Vagina (tissue), 2 donors: ENCODE measurements at places on chromosomes 5 and 9.

DNA sequence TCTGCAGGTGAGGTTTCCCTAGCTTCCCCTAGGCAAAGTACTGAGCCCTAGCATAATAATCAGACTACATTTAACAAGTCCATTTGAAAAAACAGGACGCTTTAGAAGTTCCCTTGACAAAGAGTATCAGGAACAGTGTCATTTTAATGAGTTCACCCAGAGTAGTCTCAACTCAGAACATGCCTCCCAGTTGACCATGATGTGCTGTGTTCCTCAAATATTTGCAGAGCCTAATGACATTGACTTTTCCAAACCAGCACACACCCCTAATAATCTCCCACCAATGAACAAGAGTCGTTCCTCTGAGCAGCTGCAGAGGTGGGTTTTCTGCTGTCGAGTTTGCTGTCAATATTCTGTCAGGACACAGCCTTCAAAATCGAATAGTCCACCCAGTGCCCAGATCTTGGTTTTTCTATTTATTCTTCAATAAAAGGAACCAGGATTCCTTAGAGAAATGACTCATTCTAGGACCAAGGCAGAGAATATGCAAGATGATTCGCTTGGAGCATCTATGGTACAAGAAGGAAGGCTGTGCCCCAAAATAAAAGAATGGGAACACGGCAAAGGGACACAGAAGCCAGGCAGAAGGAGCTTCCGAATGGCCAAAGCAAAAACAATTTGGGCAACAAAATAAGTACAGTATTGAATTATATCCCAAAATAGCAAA is 57.6 kb downstream of the OTULIN start:
- no peak for DNase-seq

- DNase-seq = no peak
Observed at GRCh38 chr9:14608540-14608939, 84.7 kb downstream of the ZDHHC21 start.

- DNase-seq = no peak
Observed at GRCh38 chr5:112064271-112064701, 307.3 kb upstream of the NREP start.

DNA sequence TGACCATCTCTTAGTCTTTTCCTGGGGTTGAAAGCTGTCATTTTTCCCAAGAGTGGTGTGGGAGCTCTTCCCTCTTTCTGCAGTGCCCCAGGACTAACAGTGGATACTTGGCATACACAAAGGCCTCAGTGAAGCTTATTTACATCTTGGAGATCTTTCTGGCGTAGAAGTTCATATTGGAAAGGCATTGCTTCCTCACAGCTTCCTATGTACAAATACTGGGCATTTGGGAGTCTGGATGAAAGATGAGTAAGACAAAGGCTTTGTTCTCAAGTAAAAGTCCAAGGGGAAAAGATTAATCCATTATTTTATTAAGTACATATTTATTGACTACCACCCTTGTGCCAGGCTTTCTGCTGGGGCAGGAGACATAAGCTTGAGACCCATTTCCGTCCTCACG is 22.0 kb downstream of the MAP3K1 start:
- DNase-seq = no peak

DNA sequence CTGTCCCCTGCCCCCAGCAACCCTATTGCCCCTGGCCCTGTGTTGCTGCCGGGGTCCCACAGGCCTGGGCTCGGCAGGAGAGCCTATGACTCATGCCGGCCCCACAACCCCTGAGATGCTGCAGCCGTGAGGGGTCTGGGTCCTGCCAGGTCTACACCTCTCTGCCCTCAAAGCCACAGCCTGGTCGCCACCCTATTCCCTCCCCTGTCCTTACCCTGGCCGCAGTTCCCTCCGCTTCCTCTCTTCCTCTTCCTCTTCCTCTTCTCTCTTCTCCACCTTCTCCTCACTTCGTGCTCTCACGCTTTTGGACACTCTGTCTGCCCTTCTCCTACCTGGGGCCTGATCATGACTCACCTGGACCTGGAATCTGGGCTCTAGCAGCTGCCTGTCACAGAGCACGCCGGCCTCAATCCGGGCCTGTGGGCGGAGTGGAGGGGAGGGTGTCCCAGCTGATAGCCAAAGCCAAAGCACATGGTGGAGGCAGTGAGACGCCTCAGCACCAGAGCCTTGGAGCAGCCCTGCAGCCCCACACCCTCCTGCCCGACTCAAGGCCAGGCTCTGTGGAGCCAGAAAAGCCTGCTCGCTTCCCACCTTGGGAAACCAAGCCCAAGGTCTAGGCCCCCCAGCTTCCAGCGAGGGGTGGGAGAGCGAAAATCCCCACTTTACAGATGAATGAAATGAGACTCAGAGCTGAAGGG is 26.8 kb upstream of the CSF1R start:
- peak; percentile 88 for DNase-seq

DNA sequence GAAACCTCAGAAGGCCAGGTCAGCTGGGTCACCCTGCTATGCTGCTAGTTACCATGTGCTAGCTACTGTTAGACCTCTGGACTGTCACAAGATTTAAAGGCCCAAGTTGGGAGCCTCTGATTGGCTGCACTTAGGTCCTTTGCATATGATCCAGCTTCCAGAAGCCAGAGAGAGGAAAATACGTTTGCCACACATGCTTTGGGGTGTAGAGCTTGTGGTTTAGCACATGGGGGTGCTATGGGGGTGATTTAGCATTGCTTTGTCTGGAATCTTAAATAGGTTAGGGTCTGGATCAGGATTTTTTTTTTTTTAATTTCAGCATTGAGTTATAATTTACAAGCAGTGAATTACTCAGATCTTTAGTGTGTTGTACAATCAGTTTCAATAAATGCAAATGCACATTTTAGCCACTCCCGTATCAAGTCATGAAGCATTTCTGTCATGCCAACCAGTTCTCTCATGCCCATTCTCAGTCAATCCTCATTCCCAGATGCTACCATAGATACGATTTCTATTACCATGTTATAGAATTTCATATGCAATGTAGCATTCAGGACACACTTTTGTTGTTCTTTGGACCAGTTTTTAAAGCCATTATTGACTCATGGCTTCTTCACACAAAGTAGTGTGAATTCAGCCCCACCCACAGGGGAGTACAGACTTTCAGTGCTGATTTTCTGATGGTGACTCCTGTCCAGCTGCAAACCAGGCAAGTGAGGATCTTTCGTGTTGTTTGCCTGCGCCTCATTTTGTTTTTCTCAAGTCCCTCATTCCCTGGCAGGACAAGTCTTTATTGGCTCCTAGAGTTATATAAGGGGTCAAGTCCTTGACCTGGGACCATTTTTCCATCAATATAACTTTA is 250.4 kb downstream of the LRRC70 start:
- no peak for DNase-seq

GRCh38 chr9:76521906-76522305 is 62.9 kb downstream of the GCNT1 start:
- DNase-seq = no peak

- DNase-seq = no peak
Observed at GRCh38 chr5:113474100-113474728, 14.0 kb downstream of the MCC start.

GRCh38 chr5:57411982-57412381 is 70.6 kb downstream of the ACTBL2 start:
- no peak for DNase-seq

DNA sequence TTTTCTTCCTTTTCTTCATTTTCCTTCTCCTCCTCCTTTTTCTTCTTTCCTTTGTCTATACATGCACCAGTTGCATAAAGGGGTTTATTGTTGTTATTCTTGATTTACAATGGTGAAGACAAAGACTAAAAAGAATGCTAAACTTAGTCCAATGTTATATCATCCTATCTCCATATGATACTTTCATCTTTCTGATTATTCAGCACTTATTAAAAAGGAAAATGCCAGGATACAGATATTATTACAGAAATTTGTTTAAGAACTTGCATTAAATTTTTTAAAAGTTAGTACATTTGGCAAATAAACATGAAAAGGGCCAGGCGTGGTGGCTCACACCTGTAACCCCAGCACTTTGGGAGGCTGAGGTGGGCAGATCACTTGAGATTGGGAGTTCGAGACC is 1074.9 kb downstream of the EFNA5 start:
- no peak for DNase-seq

DNA sequence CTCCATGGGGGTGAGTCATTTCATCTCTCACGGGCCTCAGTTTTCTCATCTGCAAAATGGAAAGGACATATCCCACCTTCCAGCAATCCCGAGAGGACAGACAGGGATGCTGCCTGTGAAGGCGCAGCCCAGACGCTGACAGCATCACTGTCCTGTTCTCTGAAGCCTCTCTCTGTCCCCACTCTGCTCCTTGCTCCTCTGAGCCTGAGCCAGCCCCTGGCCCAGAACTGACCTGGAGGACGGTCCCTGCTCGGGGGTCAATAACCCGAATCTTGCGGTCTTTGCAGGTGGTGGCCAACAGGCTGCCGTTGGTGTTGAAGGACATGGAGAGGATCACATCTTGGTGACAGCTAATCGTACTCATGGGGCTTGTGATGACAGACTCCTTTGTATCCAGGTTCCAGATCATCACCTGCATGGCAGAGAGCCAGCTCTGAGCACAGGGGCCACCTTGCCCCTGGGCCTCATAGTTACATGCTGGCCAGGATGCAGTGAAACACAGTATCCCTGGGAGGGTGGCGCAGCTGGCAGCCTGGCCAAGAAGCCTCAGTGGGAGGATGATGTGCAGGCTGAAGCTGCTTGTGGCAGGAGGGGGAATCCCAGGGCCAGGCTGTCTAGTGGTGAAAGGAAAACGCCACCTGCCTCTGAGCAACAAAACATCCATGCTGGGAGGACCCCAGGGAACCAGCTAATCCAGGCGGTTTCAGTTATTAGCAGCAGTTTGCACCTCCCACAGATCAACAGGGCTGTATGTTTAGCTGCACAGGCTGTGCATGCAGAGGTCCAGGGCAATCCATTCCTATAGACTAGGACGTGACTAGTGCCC is 14.0 kb upstream of the TRIM14 start:
- DNase-seq = peak; percentile 80

- no peak for DNase-seq
Observed at GRCh38 chr5:143501310-143502044, 98.0 kb upstream of the NR3C1 start.

DNA sequence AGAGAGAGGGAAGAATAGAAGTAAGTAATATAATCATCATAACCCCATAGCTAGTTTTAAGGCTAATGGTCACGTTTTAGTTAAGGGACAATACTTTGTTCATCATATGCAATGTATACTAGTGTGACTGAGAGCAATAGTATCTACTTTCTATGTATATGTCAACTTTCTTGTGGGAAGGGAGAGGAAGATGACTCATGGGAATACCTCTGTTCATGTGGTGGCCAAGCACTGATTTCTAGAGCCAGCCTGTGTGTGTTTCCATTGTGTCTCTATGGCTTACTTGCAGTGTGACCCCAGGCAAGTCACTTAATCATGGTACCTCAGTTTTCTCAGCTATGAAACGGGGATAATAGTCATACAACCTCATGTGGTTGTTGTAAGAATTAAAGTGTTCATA is 639.6 kb downstream of the CETN3 start:
- no peak for DNase-seq

GRCh38 chr5:17229313-17229712 is 11.9 kb downstream of the BASP1 start:
- DNase-seq = no peak

DNA sequence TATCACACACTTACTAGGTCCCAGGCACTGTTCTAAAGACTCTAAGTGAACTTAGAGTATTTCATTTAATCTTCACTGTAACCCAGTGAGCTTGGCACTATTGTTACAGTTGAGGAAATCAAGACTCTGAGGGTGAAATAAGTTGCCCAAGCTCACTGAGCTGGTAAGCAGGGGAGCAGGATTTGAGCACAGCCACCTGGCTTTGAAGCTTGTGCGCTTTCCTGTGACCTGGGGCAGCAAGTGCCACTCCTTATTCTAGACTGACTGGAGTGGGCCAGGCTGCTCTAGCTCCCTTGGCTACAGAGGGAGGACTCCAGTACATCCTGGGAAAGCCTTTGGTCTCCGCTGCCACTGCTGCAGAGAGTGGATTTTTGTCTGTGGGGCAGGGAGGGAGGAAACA is 50.0 kb downstream of the RGS3 start:
- DNase-seq = no peak

DNA sequence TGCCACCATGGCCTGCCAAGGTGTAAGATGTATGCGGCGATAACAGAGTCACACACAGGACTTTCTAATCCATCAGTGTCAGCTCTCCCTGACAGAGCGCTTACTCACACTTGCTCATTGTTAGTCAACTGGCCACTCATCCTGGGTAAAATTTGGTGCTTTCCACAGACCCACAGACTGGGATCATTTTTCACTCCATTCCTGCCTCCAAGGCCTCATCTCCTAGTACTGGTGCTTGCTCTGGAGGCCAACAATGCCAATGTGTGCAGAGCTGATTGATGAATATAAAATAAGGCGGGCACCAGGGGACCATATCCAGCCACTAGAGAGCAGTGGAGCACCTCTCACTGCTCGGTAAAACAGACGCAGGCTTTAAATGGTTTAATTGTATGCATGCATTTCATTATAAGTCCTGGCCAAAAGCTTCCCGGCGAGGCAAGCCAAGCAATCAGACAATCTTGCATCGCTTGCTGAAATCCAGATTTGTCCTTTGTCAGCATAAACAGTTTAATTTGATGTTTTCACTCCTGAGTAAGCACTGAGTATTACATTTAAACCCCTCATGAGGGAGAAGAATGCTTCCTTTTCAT is 22.3 kb downstream of the PSMB7 start:
- DNase-seq = no peak

GRCh38 chr5:169838688-169839087 is 141.6 kb downstream of the INSYN2B start:
- no peak for DNase-seq
